ENCODE measurements at places on chromosomes 7 and 10. TPM values are rescaled to one million over a fixed set of nuclear protein-coding genes. Genes with fewer than 3 reads are reported as not detected.

The AKAP9 gene
- total RNA-seq = 42.3 TPM

The ADARB2 gene
- 0.20 TPM for total RNA-seq

The CALML3 gene
- 501 TPM for total RNA-seq

The FANK1 gene
- total RNA-seq = 3.2 TPM

The PUS7 gene
- total RNA-seq = 12.1 TPM

The HOXA1 gene
- total RNA-seq = 3.2 TPM

The PRTFDC1 gene
- 2.1 TPM for total RNA-seq

The NANOS1 gene
- total RNA-seq = 1.3 TPM

The DNAH11 gene
- 1.1 TPM for total RNA-seq

The ITIH5 gene
- 2.3 TPM for total RNA-seq

The LDB3 gene
- total RNA-seq = 0.56 TPM

The RAB19 gene
- 0.20 TPM for total RNA-seq

The SPAM1 gene
- total RNA-seq = not detected

The NEURL1 gene
- 0.16 TPM for total RNA-seq

The NUTM2D gene
- 1.8 TPM for total RNA-seq

The RAB18 gene
- total RNA-seq = 99.5 TPM
